ENCODE measurements at places on chromosomes 5 and 9.
A peak's percentile ranks its signal among the peaks of the same experiment; 100 is the strongest.

GRCh38 chr5:107154593-107154992 lies 516.1 kb downstream of the EFNA5 start:
- no peak for DNase-seq

GRCh38 chr9:31034311-31034710 lies 1350.1 kb upstream of the ACO1 start:
- DNase-seq = no peak

DNA sequence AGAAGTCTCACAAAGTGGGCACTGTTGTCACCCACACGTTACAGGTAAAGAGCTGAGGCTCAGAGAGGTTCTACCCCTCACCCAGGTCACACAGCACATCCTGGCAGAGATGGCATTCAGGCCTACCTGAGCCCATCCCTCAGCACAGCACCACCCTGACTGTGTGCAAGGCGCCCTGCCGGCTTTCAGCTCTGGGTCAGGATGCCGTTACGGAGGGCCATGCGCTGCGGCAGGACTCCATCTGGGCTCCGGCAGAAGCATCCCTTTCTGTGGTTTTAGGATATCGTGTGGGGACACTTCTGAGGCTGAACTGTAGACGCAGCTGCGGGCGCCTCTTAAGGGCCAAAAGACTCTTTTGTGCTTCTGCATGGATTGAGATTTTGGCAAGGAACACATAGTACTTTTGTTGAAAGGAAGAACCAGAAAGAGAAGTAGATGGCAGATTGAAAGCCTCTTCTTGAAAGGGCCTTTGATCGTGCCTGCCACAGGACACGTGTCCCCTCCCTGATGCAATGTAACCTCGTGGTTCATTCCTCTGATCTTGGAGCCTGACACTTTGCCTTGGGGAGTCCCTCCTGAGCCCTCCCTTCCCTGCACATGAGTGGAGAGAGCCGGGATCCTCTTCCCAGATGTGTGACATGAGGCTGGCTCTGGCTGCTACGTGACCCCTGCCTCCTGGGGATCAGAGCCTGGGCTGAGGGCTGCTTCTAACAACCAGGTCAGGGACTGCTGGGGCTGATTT lies 31.3 kb downstream of the USP20 start:
- no peak for DNase-seq

DNA sequence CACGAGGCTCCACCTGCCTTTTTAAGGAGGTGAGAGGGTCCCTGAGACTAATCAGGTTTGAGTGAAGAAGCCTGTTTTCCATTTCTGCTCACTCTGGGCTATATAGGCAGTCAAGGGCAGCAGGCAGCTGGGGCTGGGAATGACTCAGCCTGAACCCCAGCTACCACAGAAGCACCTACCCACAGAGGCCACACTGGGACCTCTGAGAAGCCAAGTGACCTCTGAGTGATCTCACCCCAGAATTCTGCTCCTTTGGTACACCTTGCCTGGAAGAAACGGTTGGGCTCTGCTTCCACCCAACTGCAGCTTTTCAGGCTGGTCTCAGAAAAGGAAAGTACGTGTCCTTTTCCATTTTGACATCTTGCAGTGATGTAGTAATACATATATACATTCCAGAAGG lies 6.8 kb downstream of the FAM219A start:
- no peak for DNase-seq

- DNase-seq = no peak
Measured at GRCh38 chr9:86585422-86586143, 231.4 kb upstream of the TUT7 start.

DNA sequence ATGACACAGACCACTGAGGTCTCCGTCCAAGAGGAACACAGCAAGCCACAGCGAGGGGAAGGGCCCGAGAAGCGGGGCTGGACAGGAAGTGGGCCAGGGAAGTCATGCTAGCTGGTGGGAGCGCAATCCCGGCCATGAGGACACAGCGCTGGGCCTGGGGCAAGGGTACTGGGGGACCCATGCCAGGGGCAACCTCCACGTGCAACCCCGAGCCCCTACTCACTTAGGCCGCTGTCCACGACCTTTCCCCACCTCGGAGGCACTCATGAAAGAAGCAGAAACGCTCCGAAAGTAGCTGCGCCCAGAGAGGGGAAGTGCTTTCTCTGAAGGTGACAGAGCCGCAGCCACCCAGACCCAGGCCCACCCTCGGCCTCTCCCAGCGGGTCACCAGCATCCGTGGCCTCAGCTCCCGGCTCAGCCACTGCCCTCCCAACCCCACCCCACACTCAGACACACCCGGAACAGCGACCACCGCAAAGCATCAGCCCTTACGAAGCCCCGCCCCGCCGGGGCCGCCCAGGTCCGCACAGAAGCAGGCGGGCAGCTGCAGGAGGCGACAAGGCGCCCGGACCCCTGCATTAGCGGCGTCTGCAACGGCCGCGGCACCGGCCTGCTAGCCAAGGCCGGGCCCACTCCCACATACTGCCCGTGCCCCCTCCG lies 782 bp downstream of the BICD2 start:
- no peak for DNase-seq

DNA sequence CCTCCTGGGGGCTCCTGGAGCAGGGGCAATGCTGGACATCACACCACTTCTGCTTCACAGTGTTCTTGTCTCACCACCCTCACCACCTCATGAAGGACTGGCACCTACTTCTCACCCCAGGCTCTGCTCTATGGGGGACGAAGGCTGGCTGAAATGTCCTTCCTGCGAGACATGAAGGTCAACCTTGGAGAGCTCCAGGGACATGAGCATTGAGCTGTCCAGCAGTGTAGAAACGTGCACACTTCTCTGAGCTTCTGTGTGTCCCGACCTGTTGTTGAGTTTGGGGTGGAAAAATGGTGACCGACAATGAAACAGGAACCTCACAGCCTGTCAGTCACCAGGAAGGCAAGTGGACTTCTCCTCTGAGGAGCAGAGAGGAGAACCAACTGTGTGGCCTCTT lies 68.6 kb upstream of the ADAMTS16 start:
- no peak for DNase-seq

GRCh38 chr9:88494983-88495721 lies 39.8 kb upstream of the NXNL2 start:
- DNase-seq = peak; percentile 81

DNA sequence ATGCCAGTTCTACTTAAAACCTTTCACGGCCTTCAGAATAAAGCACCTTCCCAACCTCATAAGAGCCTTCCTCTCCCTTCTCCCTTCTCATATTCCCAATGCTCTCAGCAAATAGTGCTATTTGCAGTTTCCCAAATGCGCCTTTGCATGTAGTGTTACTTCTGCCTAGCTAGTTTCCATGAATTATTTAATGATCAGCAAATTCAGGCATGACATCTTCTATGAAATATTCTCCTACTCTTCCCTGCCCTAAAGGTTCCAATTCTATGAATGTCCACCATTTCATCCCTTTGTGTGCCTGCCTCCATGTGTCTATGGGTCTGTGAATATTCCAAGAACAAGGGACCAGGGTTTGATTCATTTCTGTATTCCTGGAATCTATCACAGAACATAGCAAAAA lies 98.8 kb upstream of the NR5A1 start:
- DNase-seq = no peak

- DNase-seq = no peak
Measured at GRCh38 chr5:91670563-91670962, 287.4 kb upstream of the ARRDC3 start.

DNA sequence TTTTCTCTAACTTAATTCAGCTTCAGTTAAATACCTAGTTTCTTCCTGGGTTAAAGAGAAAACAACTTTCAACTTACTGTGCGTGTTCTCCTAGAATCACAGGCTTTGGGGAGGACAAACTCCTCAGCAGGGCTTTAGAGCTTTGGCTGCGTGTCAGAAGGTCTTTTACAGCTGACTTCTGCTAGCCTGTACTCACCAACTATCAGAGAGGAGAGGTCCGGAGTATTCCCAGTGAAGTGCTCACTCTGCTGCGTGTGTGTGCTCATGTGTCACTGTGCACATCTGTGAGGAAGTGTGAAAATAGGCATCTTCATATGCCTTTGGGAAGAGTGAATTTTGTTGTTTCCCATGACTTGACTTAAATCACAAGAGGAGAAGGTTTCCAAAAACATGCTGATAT lies 423.2 kb upstream of the SGCD start:
- DNase-seq = no peak

- no peak for DNase-seq
Measured at GRCh38 chr5:61563401-61563800, 231.3 kb downstream of the ZSWIM6 start.

DNA sequence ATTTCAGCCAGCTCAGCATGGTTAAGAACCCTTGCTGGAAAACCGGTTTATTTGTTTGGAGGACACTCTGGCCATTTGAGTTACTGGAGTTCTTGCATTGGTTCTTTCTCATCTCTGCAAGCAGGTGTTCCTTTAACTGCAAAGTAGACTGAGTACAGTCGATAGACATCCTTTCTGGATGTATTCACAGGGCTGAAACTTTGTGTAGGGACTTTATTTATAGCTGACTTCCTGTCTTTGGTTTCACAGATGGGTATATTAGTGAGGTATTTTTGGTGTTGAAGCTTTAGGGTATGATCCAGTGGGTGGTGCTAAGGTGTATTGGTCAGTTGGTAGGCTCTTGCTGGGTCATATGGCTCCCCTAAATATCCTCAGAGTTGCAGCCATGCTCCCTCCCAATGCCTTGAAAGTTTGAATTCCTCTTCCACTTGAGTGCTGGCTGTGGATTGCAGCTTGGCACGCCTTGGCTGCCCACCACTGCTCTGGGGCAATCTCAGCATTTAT lies 666.0 kb upstream of the COX7C start:
- no peak for DNase-seq

- DNase-seq = no peak
Measured at GRCh38 chr5:72587661-72588308, 80.6 kb upstream of the ZNF366 start.

DNA sequence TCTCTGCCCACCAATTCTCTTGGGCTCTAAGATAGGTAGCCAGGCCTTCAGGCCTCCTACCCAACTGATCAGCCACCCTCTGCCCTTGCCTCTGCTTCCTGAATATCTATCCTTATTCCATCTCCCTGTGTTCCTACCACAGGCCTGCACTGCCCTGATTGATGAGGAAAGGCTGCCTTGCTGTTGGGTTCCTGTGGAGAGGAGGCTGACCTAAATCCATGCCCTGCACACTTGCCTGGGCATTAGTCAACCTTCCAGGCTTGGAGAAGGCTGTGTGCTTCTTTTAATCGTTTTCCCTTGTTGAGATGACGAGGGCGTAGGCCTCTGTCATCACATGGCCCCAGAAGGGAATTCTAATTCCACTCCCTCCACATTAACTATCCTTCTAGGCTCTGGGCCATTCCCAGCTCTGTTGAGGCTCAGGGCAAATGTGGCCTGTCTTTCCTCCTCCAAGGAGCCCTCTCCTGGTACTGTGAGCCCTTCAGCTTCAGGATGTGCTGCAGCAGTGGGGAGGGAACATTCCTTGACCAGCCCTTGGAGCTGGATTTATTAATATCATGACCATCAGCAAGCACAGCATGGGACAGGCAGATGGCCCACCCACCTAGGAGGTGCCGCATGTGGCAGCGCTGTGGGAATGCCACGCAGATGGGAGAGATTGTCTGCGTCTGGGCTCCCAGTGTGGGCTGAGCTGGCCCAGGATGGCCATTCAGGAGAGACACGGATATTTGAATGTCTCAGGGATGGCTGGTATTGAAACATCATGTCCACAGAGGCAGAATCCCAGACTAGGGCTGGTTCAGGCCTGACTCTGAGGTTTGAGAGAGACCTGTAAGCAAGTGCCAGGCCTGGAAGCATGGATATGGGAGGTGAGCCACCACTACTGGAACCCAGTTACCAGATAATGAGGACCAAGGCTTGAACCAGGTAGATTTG lies 40.9 kb downstream of the ANGPTL2 start:
- peak; percentile 73 for DNase-seq

GRCh38 chr9:123669346-123669745 lies 260.6 kb downstream of the DENND1A start:
- DNase-seq = no peak

DNA sequence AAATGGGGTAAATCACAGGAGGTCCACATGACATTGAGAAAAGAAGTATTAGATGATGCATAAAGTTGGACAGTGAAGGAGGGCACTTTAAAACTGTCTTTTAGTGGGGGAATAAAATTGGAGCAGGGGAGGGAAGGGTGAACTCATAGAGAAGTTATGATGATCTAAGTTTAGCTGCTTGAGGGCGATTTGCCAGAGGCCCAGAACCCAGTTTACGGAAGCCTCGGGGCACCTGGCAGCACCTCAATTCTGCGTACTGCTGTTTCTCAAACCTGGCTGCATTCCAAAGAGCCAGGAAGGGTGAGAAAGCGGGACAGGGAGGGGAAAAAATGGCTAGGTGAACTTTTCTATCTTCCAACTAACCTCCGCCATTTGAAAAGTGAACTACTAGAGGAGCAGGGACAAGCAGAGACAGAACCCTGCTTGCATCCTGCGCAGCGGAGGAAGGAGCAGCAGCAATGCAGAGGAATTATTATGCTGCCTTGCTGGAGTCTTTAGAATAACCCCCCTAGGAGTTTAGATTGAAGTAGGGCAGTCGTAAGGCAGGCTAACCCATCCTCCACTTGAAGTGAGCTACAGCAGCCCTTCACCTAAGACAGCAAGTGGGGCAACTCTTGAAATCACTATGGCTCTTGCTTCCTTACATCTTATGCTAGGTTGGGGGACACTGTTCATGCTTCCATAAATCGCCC lies 316.8 kb downstream of the BRINP1 start:
- no peak for DNase-seq

GRCh38 chr5:58381566-58381965 lies 78.3 kb downstream of the PLK2 start:
- DNase-seq = no peak

DNA sequence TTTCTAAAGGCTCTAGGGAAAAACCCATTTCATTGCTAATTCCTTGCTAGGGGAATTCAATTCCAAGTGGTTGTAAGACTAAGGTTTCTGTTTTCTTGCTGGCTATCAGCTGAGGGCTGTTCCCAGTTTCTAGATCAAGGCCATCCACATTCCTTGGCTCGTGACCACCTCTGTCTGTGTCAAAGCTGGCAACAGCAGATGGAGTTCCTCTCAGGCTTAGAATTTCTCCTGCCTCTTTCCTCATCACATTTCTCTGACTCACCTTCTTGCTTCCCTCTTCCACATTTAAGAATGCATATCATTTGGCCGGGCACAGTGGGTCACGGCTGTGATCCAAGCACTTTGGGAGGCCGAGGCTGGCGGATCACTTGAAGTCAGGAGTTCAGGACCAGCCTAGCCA lies 19.0 kb downstream of the DAB2IP start:
- DNase-seq = no peak

- DNase-seq = no peak
Measured at GRCh38 chr9:126397056-126397455, 70.4 kb downstream of the MVB12B start.

GRCh38 chr5:56829137-56829908 lies 14.0 kb downstream of the MAP3K1 start:
- no peak for DNase-seq

- DNase-seq = no peak
Measured at GRCh38 chr9:77807846-77808750, 160.0 kb upstream of the GNA14 start.

GRCh38 chr9:136759001-136759400 lies 958 bp upstream of the LCN8 start:
- DNase-seq = no peak

DNA sequence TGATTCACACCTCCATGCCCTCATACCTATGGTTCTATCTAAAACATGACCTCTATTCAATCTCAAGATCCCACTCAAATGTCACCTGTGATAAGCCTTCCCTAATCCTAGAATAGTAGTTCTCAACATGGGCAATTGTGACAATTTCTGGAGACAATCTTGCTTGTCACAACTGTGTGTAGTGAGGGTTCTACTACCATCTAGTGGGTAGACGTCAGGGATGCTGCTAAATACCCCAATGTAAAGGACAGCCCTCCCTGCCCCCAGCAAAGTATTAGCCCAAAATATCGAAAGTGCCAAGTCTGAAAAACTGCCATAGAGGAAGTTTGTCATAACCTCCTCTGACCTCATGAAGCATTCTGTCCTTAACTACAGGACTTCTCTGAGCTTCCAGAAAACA lies 32.0 kb downstream of the TBCA start:
- DNase-seq = no peak
